Glomerular endothelial cell (primary cell): ENCODE measurements at places on chromosomes 7 and 10.
A peak's percentile ranks its signal among the peaks of the same experiment; 100 is the strongest.

DNA sequence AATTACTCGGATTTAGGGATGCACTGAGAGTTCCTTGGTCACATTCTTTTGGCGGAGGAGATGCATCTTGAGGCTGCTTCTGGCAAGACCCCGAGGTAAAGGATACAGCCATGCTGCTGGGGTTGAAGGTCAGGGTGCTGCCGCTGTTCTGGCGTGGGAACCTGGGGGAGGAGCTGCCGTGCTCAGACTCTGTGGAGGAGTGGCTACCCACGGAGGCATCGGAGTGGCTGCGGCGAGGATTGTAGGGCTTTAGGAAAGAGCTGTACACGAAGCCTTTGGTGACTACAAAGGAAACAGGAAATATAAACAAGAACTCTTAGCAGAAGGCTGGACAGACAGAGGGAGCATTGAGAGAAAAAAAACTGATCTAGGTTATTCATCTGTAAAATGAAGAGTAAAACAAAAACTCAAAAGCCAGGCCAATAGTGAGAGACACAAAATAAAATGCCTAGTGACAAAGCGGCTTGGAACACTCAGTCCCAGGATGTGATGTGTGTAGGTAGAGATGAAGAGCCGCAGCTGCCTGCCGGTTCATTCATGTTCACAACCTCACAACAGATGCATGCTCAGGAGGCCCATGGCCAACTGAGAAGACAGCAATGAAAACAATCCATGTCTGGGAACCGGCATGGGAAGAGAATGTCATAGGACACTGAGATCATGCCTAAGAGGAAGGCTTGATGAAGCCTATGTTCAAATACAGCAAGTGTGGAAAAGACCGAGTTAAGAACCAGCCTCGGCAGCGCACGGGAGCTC lies 97.8 kb downstream of the ABCC2 start:
- DNase-seq = peak; percentile 75

DNA sequence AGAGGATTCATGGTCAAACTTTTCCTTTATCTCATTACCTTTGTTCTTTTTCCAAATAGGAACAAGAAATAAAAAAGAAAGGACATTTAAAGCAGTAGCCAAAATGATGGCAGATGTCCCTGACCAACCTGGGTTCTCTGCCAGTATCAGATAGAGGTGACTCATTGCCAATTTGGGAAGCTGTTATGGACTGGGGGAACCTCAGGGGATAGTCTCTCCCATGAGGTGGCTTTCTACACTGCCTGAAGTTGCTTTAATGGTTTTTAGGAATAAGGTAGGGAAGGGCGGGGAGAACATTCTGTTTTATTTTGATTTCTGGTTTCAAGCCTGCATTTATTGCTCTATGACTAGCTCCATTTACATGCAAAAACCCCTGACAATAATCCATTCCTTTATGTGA lies 457.9 kb upstream of the TPK1 start:
- no peak for DNase-seq

GRCh38 chr10:2908851-2909630 lies 158.3 kb upstream of the PFKP start:
- no peak for DNase-seq

DNA sequence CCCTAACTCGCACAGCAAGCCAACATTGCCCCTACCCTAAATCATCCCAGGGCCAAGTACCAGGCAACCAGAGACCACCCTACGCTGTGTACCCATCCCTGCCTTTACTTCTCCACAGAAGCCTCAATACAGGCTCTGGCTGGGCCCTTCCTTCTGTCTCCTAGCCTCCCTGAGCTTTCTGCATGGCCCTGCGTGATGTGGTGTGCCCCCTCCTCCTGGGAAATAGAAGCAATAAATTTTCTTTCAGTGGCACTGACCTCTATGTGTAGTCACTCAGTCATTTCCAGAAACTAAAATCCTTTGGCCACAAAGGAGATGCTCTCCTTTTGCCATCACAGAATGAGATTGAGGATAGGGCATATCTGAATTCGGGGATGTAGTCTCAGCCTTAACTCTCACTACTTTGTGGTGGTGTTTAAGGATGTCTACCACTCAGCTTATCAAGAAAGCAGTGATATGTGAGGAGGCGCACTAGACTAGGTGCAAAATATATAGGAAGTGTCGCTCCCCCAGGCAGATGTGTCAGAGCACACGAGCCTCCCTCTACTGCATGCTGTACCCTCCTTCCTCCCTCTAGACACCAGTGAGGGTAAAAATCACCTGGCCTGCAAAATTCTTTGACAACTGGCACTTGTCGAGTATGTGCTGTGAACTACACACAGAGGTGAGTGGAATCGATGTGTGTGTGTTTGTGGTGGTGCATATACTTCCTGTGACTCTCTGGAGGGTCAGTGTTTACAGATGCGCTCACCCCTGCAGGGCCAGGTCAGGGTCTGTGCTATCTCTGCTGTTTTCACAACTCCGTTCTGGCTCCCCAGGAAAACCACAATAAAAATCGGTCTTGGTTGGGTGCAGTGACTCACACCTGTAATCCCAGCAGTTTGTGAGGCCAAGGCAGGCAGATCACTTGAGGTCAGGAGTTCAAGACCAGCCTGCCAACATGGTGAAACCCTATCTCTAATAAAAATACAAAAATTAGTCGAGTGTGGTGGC lies 825.9 kb upstream of the IGFBP3 start:
- no peak for DNase-seq

GRCh38 chr10:11164551-11164802 lies 146.8 kb downstream of the CELF2 start:
- no peak for DNase-seq
